ENCODE measurements at places on chromosomes 16 and 17. TPM values are rescaled to one million over a fixed set of nuclear protein-coding genes. Genes with fewer than 3 reads are reported as not detected.

DNA sequence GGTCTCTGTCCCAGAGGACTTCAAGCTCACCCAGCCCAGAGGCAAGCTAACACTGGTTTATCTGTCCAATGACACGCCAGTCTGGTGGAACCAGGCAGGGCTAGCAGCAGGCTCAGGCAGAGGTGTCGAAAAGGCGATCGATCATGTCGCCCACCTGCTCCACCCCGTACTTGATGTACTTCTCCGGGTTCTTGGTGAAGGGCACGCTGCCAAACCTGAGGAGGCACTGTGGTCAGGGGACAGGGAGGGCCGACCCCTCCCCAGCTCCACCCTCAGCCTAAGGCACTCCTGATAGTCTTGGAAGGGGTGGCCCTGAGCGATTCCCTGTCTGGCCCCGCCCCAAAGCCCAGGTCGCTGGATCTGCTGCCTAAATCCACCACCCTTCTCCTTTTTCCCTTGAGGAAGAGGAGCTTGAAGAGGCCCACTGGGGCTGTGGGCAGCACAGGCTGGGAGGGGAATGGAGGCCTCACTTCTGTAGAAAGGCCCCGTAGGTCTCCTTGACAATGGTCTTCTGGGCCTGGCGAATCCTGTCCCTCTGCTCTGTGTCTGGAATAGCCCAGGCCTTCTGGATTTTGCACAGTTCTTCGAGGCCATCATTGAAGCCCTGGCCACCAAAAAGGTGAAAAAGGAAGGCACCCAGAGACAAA lies 4.7 kb downstream of the ZACN start:
- DNase-seq: no peak

MIF4GD gene
- total RNA-seq: 19.4 TPM

- peak; percentile 70 for DNase-seq
These were observed 138.0 kb upstream of the NUDT7 start for GRCh38 chr16:77584205-77584859.

MYH8 gene
- total RNA-seq: not detected

Measured in M059J (cell line).